ENCODE measurements at places on chromosomes 5 and 9. TPM values are rescaled to one million over a fixed set of nuclear protein-coding genes. Genes with fewer than 3 reads are reported as not detected.

GRCh38 chr9:130039528-130040147 lies 3.4 kb downstream of the FNBP1 start:
- no peak for DNase-seq

GRCh38 chr5:168675883-168676408 lies 96.8 kb upstream of the PANK3 start:
- DNase-seq = no peak

DNA sequence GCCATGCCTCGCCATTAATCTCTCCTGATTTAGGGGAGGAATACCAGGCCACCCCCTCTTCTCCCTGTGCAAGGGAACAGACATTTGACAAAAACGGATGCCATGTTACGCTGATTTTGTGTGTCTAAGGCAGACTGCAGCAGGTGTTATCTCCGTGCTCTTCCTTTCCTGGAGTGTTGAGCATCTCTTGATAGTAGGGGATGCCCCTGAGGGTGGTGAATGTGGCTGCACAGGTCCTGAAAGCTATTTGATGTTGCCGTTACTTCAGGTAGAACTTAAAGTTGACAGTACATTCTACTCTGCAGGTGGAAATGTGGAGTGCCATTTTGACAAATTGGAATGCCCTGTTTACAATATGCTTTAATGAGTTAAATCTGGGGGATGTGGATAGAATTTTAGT lies 21.5 kb downstream of the TENT4A start:
- DNase-seq = no peak

The IL5 gene
- not detected for total RNA-seq

The HMCN2 gene
- 5.2 TPM for total RNA-seq
